ENCODE measurements at places on chromosomes 5 and 9.

GRCh38 chr5:15363601-15364000, 136.4 kb upstream of the FBXL7 start:
- H3K36me3 ChIP-seq: no peaks in the 10 kb centered on the region
- H3K27me3 ChIP-seq: no peaks in the 10 kb centered on the region
- H3K4me3 ChIP-seq: no peak overlapping the region

DNA sequence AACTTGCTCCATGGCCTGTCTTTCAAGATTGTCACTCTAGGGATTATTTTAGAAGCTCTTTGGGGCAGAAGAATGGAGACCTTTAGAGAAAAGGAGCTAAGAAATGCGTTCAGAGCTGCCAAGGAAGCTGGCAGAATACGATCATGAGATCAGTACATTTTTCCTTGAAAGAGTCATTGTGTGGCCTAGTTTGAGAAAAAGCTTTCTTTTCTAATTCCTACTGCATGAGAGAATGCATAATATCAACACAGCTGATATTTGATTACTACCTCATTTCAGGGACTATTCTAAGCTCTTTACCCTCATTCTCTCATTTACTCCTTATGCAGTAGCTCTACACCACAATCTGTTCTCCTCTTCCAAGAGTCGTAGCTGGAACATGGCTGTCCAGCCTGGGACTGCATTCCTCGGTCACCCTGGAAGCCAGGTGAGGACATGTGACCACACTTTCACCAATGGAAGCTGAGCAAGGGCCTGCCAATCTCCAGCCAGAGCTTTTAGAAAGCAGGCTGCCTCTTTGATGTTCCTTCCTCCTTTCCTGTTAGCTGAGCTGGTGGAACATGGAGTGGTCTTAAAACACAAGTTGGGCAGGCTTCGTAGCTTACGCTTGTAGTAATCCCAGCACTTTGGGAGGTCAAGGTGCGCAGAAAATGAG, 99.3 kb upstream of the LHFPL2 start:
- H3K27me3 ChIP-seq: no peaks in the 10 kb centered on the region
- no peak for DNase-seq
- H3K36me3 ChIP-seq: no peaks in the 10 kb centered on the region

DNA sequence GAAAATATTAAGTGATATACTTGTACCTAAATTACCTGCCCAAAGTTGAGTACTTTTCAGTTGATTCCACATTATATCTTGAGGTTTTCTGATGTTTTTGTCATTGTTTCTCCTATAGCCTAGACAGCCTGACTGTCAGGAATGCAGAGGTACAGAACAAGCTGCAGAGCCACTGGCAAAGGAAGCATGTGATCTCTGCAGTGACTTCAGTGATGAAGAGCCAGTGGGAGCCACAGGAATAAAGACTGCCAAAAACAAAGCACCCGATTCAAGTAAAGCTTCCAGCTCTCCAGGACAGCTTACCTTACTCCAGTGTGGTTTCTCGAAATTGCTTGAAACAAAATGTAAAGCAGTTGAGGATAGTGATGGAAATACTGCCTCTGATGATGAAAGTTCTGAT, 96.3 kb downstream of the ERCC6L2 start:
- H3K36me3 ChIP-seq: peaks cover 11% of the 10 kb centered on the region
- H3K27me3 ChIP-seq: no peaks in the 10 kb centered on the region
- H3K4me1 ChIP-seq: no peaks in the 10 kb centered on the region
- no peak for DNase-seq

DNA sequence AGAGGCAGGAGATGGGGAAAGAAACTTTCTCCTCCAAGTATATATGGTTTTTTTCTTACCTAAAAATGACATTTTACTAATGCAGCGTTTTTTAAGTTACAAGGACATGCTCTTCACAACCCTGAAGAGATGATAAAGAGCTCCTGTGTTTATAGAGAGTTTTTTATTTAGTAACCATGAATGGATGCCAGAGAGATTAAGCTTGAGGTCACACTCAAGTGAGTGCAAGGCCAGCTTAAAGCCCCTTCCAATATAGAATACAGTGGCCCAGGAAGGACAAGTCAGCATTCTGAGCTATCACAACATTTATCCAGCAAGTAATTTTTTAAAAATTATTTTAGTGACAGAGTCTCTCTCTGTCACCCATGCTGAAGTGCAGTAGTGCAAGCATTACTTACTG, 6.7 kb upstream of the HAVCR2 start:
- H3K27me3 ChIP-seq: no peaks in the 10 kb centered on the region
- no peak overlapping the region for H3K4me3 ChIP-seq
- no peaks in the 10 kb centered on the region for H3K4me1 ChIP-seq
- no peak for DNase-seq
- H3K36me3 ChIP-seq: no peaks in the 10 kb centered on the region

All from HCT116 (cell line).